ENCODE measurements at places on chromosomes 6 and 20. TPM values are rescaled to one million over a fixed set of nuclear protein-coding genes. Genes with fewer than 3 reads are reported as not detected.

DNA sequence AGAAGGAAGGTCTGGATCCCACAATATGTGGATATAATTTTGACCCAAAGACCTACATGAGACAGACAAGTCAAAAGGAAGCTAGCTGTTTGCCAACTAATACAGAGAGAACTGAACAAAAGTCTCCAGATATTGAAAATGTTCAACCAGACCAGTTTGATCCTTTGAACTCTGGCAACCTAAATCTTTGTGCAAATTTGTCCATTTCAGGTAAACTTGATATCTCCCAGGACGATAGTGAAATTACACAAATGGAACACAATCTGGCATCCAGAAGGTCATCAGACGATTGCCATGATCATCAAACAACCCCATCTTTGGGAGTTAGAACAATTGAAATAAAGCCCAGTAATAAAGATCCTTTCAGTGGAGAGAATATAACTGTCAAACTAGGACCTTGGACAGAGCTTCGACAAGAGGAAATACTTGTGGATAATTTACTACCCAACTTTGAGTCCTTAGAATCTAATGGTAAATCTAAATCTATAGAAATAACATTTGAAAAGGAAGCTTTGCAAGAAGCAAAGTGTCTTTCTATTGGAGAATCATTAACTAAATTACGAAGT lies 41.9 kb upstream of the SDHAF4 start:
- no peak for DNase-seq

Gene CLVS2
- total RNA-seq = not detected

Gene VSTM2L
- not detected for total RNA-seq

DNA sequence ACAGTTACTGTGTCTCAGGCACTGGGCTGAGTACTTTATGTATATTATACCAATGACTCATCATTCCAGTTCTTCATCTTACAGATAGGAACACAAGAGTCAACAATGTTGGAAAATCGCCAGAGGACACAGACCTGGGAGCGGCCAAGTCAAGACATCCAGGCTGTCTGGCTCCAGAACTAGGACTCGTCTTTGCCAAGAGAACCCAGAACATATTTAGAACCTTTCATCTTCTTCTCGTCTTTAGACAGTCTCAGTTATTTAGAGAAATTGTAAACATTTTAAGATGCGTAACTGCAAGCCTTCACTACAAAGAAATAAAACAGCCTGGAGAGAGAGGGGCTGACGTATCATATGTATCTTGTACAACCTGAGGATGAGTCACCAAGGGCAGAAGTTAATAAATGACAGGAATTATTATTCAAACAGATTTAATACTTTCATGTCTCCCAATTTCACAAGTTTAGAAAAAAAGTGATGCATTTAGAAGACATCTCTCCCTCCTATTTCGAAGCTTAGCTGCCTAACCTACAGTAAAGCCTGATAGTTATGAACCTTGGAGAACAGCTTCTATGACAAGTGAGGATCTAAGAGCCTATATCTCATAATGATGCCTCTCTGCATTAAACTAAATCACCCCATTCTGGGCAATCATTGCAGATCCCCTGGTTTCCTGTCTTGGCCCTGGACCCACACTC lies 43.4 kb downstream of the SLC22A3 start:
- no peak for DNase-seq

- no peak for DNase-seq
Measured at GRCh38 chr20:6471110-6471647, 296.3 kb upstream of the BMP2 start.

DNA sequence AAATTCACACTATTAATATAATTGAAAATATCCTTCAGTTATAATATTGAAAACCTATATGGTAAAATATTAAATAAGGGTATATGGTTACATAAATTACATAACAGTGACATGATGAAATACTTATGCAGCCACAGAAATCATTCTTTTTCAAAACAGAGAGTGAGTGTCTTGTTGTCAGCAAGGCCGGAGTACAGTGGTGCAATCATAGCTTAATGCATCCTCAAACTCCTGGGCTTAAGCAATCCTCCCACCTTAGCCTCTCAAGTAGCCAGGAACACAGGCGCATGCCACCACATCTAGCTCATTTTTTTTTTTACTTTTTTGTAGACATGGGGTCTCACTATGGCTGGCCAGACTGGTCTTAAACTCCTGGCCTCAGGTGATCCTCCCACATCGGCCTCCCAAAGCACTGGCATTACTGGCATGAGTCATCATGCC lies 40.4 kb downstream of the FAM8A1 start:
- no peak for DNase-seq

DNA sequence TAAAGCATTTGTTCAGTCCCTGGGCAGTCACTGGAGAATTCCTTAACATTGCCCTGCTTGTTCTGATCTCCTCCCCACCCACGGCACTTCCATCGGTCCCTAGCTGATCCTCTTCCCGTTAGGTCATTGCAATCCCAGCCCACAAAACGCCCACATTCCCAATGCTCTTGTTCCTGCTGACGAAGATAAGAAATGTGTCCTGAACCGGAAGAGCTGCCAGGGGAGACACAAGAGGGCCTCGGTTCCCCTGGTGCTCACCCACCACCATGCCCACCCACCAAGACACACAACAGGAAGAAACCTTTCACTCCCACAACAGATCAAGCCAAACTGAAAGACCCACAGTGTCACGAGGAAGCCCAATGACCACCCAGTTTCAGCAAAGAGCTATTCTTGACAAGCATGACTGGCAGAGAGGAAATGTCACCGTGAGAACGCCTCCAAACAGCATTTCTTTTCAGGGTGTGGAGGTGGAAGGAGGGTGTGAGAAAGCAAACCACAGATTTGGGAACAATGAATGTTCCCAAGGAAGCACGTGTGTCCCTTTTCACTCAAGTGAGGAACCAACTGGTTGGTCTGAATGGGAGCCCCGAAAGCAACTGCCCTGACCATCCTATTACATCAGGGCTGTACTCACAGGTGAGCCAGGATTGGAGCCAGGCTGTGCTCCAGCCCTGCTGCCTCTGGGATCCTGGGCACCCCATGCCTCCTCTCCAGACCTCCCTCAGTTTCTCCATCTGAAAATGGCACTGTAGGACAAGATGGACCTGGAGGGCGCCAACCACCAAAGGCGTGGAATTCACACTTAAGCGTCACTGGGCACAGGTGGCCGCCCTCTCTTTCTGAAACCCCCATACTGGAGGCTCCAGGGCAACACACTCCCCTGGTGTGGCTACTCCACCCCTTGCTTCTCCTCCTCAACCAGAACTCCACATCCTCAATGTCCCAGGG lies 97.5 kb downstream of the ZMYND8 start:
- no peak for DNase-seq

Gene PPIL6
- total RNA-seq = not detected

DNA sequence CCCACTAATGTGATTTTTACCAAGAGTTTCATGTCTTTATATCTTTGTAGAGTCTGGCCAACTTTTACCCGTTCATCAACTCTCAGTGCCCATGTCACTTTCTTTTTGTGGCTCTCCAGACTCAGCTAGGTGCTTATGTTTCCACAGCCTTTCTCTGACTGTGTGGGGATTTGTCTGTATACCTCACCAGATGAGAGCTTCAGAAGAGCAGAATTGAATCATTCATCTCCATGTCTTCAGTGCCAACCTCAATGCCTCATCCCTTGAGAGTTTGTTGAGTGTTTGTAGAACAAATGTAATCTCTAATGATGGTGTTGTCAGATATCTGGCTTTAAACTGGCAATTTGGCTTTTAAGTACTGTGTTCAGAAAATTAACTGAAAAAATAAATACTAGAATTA lies 16.8 kb upstream of the CCN2 start:
- no peak for DNase-seq

Gene OR2H2
- not detected for total RNA-seq

GRCh38 chr6:12767016-12767415 lies 50.4 kb downstream of the PHACTR1 start:
- no peak for DNase-seq

GRCh38 chr6:51618563-51618962 lies 468.9 kb downstream of the PKHD1 start:
- no peak for DNase-seq

Gene KIF13A
- 0.05 TPM for total RNA-seq

Gene DAAM2
- not detected for total RNA-seq

GRCh38 chr6:75546381-75546780 lies 52.8 kb upstream of the FILIP1 start:
- DNase-seq = no peak

GRCh38 chr6:118263921-118264486 lies 284.1 kb upstream of the PLN start:
- DNase-seq = no peak

DNA sequence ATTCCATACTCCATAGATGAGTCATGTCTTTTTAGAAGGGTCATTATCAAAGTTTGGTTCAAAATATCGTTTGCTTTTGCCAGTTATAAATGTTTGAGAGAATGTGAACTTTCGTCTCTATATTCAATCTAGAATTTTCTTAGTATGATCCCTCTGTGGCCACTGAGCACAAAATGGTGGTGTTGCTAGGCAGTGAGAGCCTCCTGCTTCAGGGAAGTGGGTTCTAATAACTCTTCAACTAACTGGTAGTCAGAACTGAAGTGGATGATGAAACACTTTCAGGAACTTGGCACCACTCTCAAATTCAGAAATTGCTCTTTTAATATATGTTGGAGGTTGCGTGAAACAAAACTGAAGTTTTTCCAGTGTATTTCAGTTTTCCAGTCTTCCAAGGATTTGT lies 125.0 kb upstream of the DOK5 start:
- no peak for DNase-seq

DNA sequence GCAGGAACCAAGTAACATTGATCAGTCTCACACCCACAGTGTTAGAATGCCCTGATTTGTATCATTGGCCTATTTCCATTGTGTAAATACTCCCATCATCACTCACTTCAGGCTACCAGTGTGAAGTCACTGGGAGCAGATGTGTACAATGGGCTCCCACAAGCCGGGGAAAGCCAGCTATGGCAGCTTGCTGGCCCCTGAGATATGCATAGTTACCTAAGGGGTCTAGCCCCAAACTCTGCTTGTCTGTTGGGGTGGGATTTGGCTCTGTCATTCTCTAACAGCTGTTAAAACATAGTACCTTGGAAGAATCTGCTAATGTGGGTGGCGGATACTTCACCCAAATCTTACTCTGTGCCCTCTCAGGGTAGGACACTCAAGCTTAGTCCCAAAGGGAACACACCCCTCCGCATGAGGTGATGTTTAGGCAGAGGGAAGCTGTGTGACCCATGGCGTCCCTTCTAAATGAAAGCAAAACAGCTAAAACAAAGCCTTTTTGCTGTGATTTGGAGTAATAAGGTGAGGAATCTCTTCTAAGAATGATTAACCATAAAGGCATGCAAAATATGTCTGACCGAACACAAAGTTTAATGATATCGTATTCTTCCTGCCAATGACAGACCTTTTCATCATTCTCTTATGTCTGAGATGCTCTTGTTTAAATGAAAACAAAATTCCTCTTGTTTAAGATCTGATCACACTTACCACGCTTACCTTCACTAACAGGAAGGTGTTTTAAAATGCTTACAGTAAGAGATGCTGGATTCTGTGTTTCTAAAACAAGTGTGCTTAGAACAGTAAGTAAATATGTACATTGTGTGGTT lies 45.9 kb upstream of the PXDC1 start:
- no peak for DNase-seq

- peak; percentile 87 for DNase-seq
Measured at GRCh38 chr6:30396833-30397479, 52.0 kb downstream of the RPP21 start.

- peak; percentile 42 for DNase-seq
Measured at GRCh38 chr6:26501482-26501986, 1.4 kb downstream of the BTN1A1 start.

GRCh38 chr6:4756247-4756646 lies 20.0 kb upstream of the CDYL start:
- no peak for DNase-seq

DNA sequence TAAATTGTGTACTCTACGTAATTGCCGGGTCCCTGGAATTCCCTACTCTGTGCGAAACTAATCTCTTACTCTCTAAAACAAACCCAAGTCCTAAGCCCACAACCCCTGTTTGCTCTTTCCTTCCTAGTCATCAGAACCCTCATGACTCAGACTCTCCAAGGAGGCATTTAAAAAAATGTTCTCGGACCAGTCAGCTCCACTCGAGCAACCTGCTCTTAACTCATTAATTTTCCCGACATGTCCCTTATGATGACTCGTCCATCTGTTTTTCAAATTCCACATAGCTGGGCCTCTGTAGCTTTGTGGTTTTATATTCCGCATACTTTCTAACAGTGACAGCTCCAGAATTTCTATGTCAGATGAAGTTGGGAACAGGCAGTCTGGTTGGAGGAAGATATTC lies 2.6 kb upstream of the MUC22 start:
- DNase-seq = no peak

- no peak for DNase-seq
Measured at GRCh38 chr20:40680161-40680959, 8.7 kb downstream of the MAFB start.

Gene C20orf96
- 8.2 TPM for total RNA-seq

DNA sequence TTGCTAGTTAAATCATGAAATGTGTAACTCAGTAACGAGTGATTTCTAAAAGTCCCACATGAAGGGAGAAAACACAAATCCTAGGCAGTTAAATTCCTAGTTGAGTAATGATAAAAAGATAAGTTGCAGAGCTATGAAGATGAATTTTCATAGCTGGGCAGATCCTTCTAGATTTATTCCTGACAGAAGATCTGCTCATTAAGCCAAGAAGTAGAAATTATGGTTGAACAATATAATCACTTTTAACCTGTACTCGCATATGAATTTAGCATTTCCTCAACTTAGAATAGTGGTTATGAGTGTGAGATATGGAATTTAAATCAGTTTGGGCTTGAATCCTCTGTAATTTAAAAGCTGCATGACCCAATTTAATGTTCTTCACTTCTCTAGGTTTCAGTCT lies 359.2 kb upstream of the HSF2 start:
- DNase-seq = no peak

Gene ABHD16B
- not detected for total RNA-seq

GRCh38 chr20:40640667-40641066 lies 48.4 kb downstream of the MAFB start:
- DNase-seq = no peak

DNA sequence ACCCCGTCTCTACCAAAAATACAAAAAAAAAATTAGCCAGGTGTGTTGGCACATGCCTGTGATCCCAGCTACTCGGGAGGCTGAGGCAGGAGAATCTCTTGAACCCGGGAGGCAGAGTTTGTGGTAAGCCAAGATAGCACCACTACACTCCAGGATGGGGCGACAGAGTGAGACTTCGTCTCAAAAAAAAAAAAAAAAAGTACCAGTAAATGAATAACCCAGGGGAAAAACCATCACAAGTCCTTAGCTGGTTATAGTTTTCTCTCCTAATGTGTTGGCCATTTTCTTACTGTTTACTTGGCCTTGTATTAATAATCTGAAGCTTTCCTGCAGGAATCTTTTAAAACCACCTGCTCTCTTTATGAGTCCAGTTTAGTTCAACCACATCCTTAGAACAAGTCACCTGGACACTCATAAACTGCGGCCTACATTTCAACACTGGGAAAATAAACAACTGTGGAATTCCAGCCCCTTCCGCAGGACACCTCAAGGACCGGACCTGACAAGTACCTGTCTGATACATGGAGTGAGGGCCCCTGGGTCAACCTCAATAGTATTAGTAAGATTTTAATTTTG lies 102.6 kb downstream of the ATP9A start:
- DNase-seq = no peak

Gene ADGB
- total RNA-seq = not detected

Gene SLC22A16
- total RNA-seq = not detected

All from activated CD8-positive, alpha-beta memory T cell treated with anti-CD3 and anti-CD28 coated beads, Interleukin-2, amount 10 ng/mL, durations not matched to agents 7 days and 5 days (primary cell).